ENCODE measurements at places on chromosomes 2 and 18.

- DNase-seq, result no peak
Measured at GRCh38 chr2:37880551-37880950, 44.5 kb upstream of the RMDN2 start.

DNA sequence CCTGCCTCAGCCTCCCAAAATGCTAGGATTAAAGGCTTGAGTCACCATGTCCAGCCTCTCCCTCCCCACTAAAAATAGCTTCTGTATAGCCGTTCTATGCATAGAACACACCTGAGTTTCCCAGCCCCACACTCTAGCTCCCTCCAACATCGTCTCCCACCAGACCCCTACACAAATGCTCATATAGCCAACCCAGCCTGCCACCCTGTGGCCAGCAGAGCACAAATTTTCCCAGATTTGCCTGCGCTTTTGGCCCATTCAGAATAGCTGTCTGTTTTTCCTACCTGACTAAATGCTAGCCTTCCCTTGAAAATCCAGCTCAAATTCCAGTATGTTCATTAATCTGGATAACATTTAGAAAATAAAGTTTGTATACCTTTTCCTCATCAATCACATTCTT is 22.8 kb downstream of the TRABD2A start:
- no peak for DNase-seq

GRCh38 chr2:45974762-45975408 is 322.3 kb upstream of the EPAS1 start:
- DNase-seq, result no peak

DNA sequence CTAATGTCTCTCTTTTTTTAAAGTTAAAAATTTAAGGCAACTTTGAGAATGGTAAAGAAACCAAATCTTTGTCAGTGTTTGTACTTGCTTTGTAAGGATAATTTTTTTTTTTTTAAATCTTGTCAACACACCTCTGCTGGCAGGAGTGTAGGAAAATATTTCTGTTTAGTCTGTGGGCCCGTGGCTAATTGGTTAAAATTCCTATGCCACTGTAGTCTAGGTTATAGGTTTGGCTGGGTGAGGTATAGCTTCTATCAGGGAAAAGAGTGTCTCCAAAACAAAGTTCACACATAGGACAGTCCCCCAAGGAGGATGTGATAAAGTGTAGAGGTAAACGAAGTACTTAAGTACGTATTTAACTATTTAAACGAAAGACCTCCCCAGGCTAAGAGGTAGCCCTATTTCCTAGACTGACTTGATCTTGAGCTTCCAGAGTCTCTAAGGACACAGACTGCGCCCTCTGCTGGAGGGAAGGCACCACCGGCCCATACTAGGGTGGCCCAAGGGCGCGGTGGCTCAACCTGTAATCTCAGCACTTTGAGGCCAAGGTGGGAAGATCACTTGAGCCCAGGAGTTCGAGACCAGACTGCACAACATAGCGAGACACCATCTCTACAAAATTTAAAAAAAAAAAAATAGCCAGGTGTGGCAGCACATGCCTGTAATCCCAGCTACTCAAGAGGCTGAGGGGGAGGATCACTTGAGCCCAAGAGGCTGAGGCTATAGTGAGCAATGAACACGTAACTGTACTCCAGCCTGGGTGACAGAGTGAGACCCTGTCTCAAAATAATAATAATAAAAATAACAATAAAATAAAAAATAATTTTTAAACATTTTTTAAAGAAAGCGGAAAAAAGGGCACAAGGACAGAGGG is 8.9 kb downstream of the TEX44 start:
- DNase-seq, result peak; percentile 86

GRCh38 chr2:9311488-9311887 is 104.9 kb downstream of the ASAP2 start:
- DNase-seq, result peak; percentile 77

DNA sequence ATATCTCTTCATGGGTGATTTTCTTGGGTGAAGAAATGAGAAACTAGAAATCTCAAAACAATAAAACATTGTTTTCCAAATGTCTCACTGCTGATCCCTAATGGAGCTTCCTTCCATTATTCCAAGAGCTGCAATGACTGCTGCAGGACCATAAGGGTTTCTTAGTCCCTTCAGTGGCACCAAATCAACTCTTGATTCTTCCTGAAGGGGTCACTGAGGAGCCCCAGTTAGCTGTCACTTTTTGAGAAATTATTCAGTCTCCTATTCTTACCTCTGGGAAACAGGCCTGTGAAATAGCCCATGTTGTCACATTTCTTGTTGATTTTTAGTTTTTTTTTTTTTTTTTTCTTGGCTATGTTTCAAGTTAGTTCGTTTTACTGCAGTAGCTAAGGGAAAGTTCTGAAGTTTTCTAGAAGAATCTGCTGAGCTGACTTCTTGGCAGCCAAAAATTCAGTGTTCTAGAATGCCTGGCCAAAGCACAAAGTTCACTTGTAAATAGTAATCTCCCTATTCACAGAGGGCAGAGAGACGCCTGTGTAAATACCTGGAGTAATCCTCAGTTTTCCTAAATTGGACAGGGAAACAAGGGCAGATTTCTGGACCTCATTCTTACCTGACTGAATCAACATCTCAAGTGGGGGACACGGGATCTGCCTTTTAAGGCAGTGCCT is 480.0 kb downstream of the RIT2 start:
- DNase-seq, result no peak

- DNase-seq, result no peak
Measured at GRCh38 chr2:210128961-210129360, 42.2 kb downstream of the KANSL1L start.

DNA sequence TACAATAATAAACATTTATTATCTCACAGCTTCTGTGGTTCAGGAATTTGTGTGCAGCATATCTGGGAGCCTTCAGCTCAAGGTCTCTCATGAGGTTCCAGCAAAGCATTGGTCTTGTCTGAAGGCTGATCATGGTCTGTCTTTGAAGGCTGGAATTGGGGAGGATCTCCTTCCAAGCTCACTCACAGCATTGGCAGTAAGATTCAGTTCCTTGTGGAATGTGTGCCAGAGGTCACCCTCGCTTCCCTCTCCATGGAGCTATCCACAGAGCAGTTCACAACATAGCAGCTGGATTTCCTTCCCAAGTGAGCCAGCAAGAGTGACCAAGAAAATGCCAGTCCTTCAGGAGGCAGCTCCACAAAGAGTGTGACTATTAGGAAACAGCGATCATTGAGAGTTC is 202.2 kb upstream of the ST6GAL2 start:
- DNase-seq, result no peak

- peak; percentile 31 for DNase-seq
Measured at GRCh38 chr2:196836440-196836839, 27.3 kb upstream of the C2orf66 start.

DNA sequence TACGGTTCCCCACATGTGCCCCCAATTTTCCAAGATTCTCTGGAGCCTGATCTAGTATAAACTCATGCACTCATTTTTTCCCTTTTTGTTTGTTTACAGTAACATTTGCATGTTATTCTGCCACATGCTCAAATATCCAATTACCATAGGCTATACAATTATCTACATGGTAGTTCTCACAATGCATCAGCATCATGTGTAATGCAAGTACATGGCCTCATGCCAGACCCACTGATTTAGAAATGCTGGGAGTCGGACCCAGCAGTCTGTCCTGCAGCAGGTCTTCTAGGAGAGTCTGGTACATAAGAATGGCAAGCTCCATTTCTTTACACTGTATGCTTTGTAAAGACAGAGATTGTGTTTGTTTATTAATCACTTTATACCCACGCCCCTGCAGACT is 107.7 kb downstream of the CBLN2 start:
- DNase-seq, result no peak

- peak; percentile 90 for DNase-seq
Measured at GRCh38 chr2:219274361-219274921, 4.7 kb upstream of the DNAJB2 start.

- DNase-seq, result peak; percentile 59
Measured at GRCh38 chr2:54597153-54597848, 126.2 kb upstream of the EML6 start.

DNA sequence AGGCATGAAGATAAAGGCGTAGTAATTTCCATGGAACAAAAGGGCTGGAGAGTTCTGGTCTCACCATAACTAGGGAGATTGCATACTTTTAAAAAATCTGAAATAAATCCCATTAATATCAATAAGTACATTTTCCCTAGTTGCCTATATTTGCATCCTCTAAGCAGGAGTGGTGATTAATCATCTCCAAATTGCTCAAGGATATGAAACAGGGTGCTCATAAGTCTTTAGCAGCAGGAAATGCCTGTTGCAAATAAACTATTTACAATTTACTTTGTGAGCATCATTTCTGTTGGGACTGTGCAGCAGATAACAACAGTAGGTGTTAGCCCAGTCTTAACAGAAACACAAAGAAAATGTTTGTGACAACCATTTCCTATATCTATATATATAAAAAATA is 92.4 kb upstream of the TMEM178A start:
- no peak for DNase-seq

DNA sequence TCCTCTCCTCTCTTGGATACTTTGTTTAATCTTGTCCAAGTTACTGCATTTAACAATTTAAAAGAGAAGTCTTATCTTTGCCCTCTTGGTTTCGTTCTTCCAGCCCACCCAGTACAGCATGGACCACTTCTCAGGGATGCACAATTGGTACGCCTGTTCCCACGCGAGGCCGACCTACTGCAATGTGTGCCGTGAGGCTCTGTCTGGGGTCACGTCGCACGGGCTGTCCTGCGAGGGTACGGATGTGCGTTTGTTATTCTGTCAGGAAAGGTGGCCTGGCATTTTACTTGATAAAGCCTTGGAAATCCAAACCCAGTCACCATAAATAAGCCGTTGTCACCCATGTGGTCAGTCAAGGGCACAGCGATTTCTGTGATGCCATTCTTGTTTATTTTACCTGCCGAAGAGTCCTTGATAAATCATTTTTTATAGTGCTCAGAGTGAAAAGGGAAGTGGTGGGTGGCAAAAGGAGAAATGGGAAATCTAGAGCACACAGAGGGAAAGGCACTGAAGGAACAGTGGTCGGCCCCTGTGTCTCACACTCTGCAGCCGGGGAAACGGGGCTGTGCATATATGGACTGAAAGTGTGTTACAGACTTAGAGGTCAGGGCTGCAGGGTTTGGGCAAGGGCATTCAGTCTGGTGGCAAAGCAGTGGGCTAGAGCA is 80.5 kb downstream of the DGKD start:
- no peak for DNase-seq

DNA sequence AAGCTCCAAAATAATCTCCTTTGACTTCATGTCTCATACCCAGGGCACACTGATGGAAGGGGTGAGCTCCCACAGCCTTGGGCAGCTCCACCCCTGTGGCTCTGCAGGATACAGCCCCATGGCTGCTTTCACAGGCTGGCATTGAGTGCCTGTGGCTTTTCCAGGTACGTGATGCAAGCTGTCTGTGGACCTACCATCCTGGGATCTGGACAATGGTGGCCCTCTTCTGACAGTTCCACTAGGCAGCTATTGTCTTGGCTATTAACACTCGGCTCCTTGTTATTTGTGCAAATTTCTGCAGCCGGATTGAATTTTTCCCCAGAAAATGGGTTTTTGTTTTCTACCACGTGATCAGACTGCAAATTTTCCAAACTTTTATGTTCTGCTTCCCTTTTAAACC is 634.2 kb downstream of the TSN start:
- no peak for DNase-seq

DNA sequence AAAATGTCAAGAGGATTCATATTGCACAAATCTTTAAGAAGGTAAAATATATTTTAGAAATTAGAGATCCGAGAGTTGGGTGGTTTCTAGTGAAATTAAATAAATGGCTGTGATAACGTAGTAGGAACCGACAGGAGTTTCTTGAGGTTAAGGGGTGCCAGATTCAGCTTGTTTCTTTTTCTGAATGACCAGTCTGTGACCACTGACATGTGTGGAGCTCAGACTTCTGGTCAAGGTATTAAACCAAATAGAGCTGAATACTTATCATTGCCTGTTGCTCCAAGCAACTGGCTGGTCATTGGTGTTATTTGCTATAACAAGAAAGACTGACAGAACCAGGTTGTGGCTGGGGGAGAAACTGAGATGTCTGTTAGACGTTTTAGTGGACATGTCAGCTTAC is 408.2 kb upstream of the HS6ST1 start:
- DNase-seq, result no peak
